Activated naive CD8-positive, alpha-beta T cell treated with anti-CD3 and anti-CD28 coated beads for 36 hours (primary cell): ENCODE measurements at places on chromosomes 6 and 20.

GRCh38 chr6:111417946-111418345 is 65.1 kb downstream of the REV3L start:
- no peak for DNase-seq

GRCh38 chr20:12965212-12965869 is 43.4 kb upstream of the SPTLC3 start:
- no peak for DNase-seq

DNA sequence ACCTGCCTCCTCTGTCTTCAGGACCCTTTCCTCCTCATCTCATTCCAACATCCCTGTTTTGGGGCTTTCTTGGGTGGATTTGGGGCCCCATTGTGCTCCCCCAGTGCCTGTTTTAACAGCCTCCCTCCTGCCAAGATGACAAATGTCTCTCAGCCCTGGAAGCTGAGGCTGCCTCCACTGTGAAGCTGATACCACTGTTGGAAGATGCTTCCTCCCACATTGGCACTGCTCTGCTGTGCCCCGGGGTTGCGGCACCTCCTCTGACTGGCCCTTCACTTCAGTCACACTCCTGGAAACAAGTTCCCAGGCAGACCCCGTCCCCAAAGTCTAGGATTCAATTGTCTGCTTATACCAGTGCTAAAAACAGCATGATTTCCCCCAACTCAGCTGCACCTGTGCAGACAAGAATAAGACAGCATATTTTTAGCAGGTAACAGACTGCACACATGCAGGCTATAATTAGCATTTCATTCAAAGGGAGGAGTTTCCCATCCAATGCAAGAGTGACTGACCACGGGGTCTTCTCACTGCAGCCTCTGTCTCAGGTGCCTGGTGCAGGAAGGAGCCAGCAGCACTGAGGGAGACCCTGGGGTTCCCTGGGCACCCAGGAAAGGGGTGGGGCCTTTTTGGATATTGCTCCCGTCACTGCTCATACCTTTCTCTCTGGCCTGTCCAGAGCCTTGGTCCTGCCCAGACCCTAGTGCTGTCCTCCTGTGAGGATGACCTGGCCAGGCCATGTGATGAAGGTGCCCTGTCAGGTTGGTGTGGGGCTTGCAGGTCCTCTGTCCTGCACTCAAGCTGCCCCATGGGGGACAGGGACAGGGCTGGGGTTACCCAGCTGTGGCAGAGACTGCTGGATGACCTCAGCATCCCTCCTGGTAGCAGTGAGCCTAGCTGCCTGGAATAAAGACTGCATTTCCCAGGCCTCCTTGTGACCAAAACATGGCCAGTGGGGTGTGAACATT is 31.5 kb upstream of the SULF2 start:
- DNase-seq = no peak

- DNase-seq = no peak
These were observed 3.9 kb downstream of the CNKSR3 start for GRCh38 chr6:154506582-154506981.

GRCh38 chr6:36666826-36667591 is 11.5 kb upstream of the CDKN1A start:
- no peak for DNase-seq

- DNase-seq = no peak
These were observed 128.8 kb downstream of the CDH26 start for GRCh38 chr20:60086821-60087562.

DNA sequence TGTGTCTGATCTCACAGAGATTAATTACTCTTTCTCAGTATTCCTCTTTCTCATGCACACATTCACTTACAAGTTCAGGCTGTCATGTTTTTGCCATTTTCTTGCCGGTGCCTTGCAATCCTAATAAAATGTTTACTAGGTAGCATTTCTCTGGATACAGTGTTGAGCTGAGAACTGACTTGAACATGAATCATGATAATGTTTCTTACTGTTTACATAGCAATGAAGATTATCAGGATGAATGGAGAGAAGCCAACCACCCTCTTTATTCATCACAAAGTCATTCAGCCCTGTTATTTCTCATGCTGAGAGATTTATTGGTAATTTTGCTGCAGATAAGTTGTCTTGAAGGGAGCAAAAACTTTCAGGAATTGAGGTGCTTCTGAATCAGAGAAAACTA is 185.5 kb upstream of the ECI2 start:
- no peak for DNase-seq

GRCh38 chr6:94735270-94735669 is 842.1 kb upstream of the MANEA start:
- no peak for DNase-seq

DNA sequence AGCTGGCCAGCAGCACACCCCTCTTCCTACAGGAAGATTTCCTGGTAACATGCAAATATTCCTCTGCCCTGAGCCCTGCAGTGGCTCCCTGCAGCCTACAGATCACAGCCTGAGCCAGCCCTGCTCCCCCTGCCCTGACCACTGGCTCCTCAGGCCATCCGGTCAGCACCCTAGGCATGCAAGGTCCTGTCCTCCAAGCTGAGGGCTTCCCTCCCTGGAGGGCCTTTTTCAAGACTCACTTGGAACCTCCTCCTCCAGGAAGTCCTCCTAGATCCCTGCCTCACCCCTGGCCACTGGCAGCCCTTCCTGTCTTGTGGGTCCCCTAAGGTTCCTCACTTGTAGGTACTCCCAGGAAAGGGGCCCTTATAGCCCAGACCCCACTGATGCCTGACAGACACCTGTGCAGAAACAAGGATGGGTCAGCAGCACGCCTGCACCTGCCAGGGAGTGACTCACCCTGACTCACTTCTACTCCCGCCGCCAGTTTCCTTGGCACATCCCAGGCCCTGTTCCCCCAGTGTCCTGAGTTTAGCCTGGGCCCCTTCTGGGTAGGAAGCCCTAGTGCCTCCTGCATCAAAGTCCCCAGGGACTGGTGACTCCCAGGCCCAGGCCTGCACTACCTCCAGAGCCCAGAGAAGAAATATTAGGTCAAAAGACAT is 3.2 kb downstream of the SLC4A11 start:
- DNase-seq = no peak

GRCh38 chr6:165649166-165650137 is 13.6 kb downstream of the PDE10A start:
- DNase-seq = no peak

- no peak for DNase-seq
These were observed 910 bp upstream of the ADTRP start for GRCh38 chr6:11779329-11780096.

DNA sequence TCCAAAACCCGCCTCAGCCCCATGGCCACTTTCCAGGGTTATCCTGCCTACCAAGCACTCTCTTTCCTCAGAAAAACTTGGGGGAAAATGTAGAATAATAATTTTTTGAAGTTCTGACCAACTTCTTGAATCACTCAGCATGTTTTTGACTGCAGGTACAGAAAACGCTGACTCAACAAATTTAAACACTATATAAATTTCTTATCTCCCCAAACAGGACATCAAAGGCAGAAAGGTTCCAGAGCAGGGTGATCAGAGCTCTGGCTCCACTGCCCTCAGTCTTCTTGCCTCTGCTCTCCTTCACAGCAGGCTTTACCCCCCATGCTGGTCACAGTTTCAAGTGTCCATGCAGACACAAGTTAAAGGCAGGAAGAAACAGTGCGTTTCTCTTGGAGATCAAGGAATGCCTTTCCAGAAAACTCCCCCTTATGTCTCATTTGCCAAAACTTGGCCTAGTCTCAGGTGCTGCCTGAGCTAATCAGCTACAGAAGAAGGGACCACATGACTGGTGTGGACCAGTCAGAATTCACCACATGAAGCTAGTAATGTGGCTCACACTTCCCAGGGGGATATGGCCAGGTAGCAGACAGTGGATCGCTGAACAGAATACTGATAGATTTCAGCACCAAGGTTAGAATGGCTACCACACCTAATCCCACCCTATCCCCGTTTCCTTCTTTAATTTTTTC is 24.4 kb upstream of the SLC17A3 start:
- DNase-seq = no peak

DNA sequence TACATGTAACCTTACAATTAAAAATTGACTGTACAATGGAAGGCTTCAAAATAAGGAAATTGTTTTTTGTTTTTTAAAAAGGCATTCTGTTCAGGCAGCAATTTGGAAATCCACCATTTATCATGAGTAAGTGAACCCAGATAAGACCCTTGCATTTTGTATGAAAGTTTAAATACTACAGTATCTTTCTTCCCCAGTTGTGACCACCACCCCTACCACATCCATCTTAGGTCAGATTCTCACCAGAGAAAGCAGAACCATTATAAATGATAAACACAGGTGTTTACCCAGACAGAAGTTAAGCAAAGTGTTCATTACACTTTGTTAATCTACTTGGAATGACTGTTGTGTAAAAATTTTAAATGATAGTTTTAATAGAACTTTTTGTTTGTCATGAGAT is 20.2 kb downstream of the SENP6 start:
- DNase-seq = no peak

GRCh38 chr20:60402189-60403058 is 444.2 kb downstream of the CDH26 start:
- DNase-seq = no peak

DNA sequence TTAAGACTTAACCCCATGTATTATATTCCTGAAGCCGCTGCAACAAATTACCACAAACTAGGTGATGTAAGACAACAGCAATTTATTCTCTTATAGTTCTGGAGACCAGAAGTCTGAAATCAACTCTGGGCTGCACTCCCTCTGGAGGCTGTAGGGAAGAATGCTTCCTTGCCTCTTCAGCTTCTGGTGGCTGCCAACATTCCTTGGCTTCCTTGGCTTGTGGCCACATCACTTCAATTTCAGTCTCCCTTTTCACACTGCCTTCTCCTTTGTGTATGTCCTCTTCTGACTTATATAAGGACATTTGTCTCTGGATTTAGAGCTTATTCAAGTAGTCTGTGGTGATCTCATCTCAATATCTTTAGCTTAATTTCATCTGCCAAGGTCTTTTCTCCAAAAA is 141.6 kb downstream of the DHX35 start:
- DNase-seq = no peak

DNA sequence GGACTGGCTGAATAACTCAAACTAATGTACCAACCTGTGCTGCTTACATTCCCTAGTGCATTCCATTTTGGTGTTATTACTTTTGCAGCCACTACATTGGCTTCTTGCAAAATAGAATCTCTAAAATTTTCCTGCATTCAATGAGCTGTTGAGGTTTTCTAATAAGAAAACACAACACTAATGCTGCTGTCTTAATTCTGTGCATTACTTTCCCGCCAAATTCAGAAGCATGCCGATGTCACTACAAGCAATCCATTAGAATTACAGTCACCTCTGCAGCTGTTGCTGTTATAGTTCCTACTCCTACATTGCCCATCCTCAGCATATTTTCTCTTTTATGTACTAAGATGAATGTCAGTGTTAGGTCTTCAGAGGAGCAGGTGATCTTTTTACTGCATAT is 359.5 kb downstream of the HACE1 start:
- no peak for DNase-seq
